ENCODE measurements at places on chromosomes 2 and 18. TPM values are rescaled to one million over a fixed set of nuclear protein-coding genes. Genes with fewer than 3 reads are reported as not detected.
A peak's percentile ranks its signal among the peaks of the same experiment; 100 is the strongest.

Gene GLI2
- total RNA-seq: 0.70 TPM

Gene FAM168B
- 109 TPM for total RNA-seq

Gene NT5C1B
- total RNA-seq: not detected

DNA sequence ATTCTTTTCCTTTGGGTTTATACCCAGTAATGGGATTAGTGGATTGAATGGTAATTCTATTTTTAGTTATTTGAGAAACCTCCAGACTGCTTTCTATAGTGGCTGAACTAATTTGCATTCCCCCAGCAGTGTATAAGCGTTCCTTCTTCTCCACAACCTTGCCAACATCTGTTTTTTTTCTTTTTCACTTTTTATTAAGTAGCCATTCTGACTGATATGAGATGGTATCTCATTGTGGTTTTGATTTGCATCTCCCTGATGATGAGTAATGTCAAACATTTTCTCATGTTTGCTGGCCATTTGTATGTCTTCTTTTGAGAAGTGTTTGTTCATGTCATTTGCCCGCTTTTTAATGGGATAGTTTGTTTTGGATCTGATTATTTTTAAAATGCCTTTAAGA, 64.1 kb upstream of the MEIS1 start:
- H3K4me1 ChIP-seq: no peaks in the 10 kb centered on the region
- H3K27me3 ChIP-seq: no peaks in the 10 kb centered on the region
- no peak overlapping the region for H3K4me3 ChIP-seq
- no peak overlapping the region for H3K27ac ChIP-seq
- no peaks in the 10 kb centered on the region for H3K36me3 ChIP-seq

DNA sequence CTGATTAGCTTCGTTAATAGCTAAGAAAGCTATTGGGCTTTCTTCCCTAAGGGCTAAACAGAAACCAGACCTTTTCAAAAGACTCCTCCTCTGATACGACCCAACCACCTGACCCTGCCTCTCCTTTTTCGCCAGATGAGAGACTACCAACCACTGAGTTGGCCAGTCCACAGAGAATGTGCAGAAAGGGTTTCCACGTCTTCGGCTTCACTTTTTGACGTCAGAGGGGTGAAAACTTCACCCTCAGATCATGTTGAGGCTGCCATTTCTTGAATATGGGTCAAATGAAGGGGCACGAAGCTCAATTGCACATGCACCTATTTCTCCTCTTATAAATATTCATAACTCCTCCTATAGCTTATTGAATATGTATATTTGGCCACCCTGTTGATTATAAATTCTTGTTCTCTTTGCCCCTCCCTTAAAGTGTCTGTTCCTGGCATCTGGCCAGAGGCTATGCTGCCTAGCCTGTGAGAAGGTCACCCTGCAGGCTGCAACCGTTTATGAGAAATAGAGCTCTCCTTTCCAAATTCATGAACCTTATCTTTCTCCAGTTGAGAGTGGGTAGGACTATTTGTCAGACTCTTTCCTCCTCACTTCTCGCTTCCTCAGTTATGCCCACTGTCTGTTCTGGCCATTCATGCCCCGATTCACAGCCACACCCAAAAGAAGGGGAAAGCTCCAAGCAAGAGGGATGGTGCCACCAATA, 301.6 kb downstream of the STK39 start:
- H3K27ac ChIP-seq: no peak overlapping the region
- H3K4me1 ChIP-seq: no peaks in the 10 kb centered on the region
- H3K36me3 ChIP-seq: no peaks in the 10 kb centered on the region
- H3K4me3 ChIP-seq: no peak overlapping the region
- DNase-seq: no peak

- H3K36me3 ChIP-seq: no peaks in the 10 kb centered on the region
- H3K27me3 ChIP-seq: no peaks in the 10 kb centered on the region
- H3K4me1 ChIP-seq: no peaks in the 10 kb centered on the region
- H3K4me3 ChIP-seq: no peak overlapping the region
Measured at GRCh38 chr2:31231571-31232302, 2.2 kb upstream of the EHD3 start.

GRCh38 chr18:55250768-55251173, 291.5 kb upstream of the CCDC68 start:
- H3K27ac ChIP-seq: peak overlapping the region; percentile 81
- peaks cover 44% of the 10 kb centered on the region for H3K4me1 ChIP-seq
- no peaks in the 10 kb centered on the region for H3K36me3 ChIP-seq
- no peaks in the 10 kb centered on the region for H3K27me3 ChIP-seq

GRCh38 chr18:56067214-56067894, 479.4 kb upstream of the TCF4 start:
- no peak overlapping the region for H3K4me3 ChIP-seq
- DNase-seq: no peak
- no peaks in the 10 kb centered on the region for H3K36me3 ChIP-seq
- no peaks in the 10 kb centered on the region for H3K4me1 ChIP-seq
- H3K27ac ChIP-seq: no peak overlapping the region
- H3K27me3 ChIP-seq: no peaks in the 10 kb centered on the region

DNA sequence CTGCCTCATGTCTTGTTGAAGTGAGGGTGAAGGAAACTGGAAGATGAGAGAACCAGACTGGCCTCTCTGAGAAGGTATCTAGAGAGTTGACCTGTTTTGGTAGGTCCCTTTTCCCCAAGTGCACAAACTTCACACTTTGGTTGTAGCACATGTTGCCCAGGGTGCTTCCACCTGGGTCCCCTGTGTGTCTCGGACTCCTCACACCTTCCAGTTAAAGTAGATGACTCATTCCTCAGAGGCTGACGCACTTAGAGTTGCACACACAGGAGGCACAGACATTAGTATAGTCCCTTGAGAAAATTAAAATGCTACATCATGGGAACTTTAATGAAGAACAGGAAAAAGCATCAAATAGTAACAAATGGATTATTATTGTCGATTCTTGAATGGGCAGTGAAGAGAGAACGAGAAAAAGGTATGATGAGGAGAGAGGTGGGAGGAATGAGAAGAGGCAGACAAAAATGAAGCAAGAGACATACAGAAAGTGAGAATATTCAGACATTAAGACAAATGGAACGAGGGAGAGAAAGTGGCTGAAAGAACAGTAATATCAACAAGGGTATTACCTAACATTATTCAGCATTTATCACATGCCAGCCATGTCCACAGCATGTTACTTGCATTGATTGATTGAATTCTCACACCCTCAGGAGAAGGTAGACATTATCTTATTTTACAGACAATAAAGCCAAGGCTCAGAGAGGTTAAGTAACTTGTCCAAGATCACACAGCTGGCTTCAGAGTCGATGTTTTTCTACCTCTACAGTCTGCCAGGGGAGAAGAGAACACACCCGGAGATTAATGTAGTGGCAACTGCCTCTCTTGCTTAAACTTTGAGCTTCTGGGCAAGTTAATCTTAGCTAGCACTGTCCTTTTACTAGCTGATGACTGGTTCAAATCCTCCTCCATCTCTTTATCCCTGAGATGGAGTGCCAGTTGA, 68.6 kb downstream of the FHOD3 start:
- H3K4me1 ChIP-seq: no peaks in the 10 kb centered on the region
- H3K27me3 ChIP-seq: no peaks in the 10 kb centered on the region
- no peak for DNase-seq
- H3K4me3 ChIP-seq: no peak overlapping the region
- no peak overlapping the region for H3K27ac ChIP-seq

- no peak overlapping the region for H3K27ac ChIP-seq
- no peaks in the 10 kb centered on the region for H3K27me3 ChIP-seq
Measured at GRCh38 chr2:84856787-84857186, 24.1 kb downstream of the TRABD2A start.
